ENCODE measurements at places on chromosomes 2 and 18. TPM values are rescaled to one million over a fixed set of nuclear protein-coding genes. Genes with fewer than 3 reads are reported as not detected.
A peak's percentile ranks its signal among the peaks of the same experiment; 100 is the strongest.

DNA sequence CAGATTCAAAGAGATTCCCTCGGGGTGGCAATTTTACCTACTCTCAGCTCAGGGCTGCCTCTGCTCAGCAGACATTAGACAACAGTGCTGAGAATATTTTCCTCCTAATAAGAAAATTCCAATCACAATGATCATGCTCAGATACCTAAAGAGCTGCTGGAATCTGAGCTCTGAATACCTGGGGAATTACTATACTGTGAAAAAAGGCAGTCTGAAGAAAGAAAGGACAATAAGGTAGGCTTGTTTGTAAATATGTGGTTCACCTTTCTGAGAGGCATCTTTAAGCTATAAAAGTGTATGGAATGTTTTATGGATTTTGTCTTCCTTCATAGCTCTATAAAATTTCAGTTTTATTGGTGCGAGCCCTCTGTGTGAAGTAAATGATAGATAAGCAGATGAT, 34.2 kb upstream of the FAM98A start:
- DNase-seq = no peak

The FAHD2A gene
- 35.0 TPM for total RNA-seq

GRCh38 chr2:217711188-217711587, 291.6 kb downstream of the TNS1 start:
- DNase-seq = peak; percentile 92

The KCNIP3 gene
- total RNA-seq = 0.83 TPM

The SLC40A1 gene
- 5.0 TPM for total RNA-seq

DNA sequence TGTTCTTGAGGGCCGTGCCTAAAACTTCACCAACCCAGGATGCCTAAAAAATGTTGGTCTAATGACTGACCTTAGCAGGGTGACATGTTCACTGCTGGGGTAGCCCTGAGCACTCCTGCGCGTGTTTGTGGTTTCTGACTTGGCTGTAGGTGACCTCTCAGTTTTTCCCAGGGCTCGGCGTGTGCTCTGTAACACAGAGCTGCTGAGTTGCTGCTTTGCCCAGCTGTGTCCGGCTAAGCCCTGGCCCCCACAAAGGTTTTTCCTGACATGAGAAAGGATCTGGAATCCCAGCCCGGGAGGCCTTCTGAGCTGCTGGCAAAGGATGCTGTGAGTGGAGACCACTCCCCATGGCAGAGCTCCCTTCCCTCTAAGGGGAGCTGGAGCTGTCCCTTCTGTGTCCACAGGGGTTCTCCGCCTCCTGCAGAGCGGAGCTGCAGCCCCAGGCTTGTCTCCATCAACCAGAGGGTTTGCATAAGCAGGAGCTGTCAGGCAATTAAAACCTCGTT, 52.7 kb downstream of the CRIM1 start:
- peak; percentile 85 for DNase-seq

Data from IMR-90 (cell line).